ENCODE measurements at places on chromosomes 2 and 18.

- DNase-seq = no peak
Observed at GRCh38 chr2:63249161-63249560, 198.5 kb downstream of the OTX1 start.

- DNase-seq = no peak
Observed at GRCh38 chr2:100964681-100965169, 37.4 kb upstream of the RPL31 start.

DNA sequence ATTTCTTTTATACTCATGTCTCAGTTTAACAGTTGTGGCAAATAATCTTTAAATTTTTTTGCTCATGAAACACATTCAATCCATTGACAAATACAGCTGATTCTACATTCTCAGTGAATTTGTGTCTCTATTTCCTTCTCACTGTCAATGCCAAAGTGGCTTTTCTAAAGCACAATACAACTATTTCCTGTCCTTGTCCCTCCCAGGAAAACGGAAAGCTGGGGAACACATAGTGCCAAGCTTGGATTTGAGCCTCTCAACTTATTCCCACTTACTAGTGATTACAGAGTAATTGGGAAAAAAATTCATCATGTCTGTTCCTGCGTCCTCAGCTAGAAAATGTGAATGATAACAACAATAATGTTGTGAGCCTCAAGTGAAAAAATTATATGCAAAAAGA lies 899.7 kb upstream of the CDH2 start:
- no peak for DNase-seq

DNA sequence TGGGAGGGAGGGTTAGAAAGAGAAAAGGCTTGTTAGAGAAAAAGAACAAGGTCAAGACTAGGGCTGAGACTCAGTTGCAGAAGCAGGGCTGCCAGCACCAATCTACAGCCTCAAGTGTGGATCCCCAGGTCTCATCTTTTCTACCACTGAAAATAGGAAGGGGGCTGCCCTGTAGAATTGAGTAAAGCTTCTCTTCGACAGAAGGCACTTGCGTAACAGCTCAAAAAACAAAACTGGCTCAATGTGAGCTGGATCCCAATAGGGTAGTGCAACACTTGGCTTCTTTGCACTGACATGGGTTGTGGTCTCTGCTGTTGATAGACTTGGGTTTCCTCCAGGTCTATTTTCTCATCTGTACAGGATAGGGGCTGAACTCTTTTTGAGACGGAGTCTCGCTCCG lies 1.8 kb upstream of the MPV17 start:
- no peak for DNase-seq

- no peak for DNase-seq
Observed at GRCh38 chr2:68971591-68972231, 2.7 kb upstream of the GKN1 start.

- no peak for DNase-seq
Observed at GRCh38 chr2:33272001-33272400, 204.4 kb upstream of the RASGRP3 start.

- DNase-seq = no peak
Observed at GRCh38 chr2:233458031-233458610, 103.8 kb downstream of the DGKD start.

GRCh38 chr2:88442061-88442460 lies 10.4 kb downstream of the FOXI3 start:
- no peak for DNase-seq

DNA sequence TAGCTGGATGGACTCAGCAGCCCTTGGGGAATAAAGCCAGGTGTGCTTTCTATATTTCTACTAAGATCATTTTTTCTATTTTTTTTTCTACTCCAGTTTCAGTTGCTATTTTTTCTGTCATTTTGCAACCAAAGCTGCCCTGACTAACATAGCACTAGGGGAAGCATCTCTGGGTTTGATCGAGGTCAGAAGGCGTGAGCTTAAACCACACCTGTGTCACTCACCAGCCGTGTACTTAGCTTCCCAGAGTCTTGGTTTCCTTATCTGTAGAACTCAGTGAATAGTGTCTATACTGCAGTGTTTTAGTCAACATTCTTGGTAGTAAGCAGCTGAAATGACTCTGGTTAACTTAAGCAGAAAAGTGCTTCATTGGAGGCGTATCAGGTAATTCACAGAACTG lies 489.6 kb upstream of the SPRED2 start:
- DNase-seq = no peak

DNA sequence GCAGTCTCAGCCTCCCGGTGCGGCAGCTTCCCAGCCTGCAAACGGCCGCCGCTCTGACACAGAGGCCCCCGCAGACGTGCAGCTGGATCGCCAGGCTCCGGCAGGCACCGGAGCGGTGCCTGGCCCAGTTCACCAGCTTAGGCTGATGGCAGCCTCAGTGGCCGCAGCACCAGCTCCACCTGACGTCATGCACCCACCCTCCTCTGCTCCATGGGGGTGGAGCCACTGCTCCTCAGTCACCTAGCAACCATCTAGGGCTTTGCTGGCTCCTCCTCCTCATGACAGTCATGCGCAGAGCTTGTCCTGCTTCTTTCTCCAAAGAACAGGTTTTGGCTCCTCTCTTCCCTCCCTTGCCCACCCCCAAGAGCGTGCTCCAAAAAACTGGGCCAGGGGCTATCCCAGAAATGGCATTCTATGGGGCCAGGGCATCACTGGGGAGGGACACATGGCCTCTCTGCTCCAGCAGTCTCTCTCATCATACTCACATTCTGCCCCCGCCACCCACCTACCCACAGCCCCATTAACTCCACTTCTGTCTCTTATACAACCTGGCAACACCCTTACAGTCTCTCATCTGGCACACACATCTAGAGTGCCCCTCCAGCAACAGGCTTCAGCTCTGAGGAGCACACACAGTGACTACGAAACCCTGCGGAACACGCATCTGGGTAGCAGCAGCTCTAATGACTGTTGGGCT lies 5.5 kb downstream of the DCTN1 start:
- DNase-seq = peak; percentile 94

GRCh38 chr2:235508371-235509160 lies 14.7 kb downstream of the AGAP1 start:
- no peak for DNase-seq

DNA sequence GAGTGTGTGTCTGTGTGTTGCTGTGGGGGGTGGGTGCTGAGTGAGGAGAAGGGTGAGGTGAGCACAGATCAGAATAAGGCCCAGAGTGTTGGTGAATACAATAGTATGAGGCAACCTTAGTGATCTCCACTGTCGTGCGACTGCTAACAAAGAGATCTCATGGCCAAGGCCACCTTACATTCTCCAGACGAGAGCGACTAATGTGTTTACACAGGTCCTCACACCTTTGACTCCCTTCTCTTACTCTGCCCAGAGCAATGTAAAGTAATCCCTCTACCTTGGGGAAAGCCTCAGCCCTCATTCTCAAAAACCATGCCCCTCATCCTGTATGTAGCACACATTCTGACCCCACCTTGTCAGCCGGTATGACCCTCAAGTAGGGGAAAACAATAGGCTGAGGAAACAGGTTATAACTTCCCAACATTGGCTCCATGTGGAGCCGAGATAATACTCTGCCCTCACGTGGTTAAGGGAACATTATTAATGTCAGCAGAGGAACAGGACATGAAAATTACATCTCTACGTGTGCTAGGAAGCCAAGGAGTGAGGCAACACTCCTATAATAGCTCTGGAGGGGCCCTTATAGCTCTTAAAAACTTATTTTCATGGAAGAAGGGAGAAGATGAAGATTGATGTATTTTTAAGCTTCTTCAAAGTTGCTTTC lies 323.0 kb upstream of the NT5C1B start:
- no peak for DNase-seq

GRCh38 chr18:11379660-11380059 lies 229.7 kb upstream of the SLC35G4 start:
- no peak for DNase-seq

GRCh38 chr2:112010751-112011150 lies 44.3 kb upstream of the TMEM87B start:
- DNase-seq = no peak

DNA sequence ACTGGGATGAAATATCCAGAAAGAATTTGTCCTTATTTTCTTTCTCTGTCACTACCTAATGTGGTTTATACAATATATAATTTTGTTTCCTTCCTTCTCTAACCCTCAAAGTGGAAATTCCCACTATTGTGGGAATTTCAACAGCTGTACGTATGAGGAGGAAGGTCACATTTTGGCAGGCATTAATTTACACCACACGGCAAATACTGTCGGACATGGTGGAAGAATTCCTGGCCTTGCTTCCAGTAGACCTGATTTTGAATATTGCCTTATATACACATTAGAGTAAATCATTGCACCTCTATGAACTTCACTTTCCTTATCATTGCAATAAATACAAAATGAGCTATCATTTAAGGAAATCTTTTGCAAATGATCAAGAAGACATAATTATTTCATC lies 358.1 kb upstream of the ETAA1 start:
- DNase-seq = no peak

GRCh38 chr2:120546048-120546864 lies 189.4 kb upstream of the GLI2 start:
- no peak for DNase-seq

DNA sequence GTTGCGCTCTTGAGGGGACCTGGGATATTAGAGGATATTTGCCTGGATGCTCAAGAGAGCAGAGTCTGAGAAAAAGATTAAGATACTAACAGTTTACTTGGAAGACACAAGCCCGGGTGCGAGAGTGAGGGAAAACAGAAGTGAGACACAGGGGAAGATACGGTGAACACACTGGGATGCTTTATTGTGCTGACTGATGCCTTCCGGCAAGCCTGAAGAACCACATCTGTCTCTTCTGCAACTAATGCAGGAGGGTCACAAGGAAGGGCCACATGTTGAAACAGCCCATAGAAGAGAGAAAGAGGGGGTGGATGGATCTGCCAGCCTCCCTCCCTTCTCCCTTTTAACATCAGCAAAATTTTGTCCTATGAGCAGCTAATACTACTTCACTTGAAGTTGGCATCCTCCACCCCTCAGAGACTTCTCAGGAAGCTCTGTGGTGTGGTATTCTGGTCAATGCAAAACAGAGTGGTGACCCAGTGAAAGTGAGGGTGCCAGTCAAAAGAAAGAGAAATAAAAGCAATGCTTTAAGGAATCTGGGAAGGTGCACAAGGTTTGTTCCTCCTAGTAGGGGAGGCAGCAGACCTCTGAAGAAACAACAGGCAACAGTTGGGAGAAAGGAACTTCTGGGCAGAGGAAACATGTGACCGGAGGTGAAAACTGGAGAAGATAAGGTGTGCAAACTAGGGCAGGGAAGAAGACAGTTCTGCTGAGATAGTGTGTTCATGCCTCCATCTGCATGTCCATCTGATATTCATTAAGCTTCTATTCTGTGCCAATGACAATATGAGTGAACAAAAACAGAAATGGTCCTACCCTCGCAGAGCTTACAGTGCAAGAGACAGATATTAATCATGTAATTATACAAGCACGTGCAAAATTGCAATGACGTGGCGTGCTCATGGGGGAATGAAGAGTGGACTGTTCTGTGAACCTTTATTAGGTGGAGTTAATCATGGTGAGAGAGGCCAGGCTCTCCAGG lies 107.1 kb downstream of the LYPD6B start:
- DNase-seq = no peak

DNA sequence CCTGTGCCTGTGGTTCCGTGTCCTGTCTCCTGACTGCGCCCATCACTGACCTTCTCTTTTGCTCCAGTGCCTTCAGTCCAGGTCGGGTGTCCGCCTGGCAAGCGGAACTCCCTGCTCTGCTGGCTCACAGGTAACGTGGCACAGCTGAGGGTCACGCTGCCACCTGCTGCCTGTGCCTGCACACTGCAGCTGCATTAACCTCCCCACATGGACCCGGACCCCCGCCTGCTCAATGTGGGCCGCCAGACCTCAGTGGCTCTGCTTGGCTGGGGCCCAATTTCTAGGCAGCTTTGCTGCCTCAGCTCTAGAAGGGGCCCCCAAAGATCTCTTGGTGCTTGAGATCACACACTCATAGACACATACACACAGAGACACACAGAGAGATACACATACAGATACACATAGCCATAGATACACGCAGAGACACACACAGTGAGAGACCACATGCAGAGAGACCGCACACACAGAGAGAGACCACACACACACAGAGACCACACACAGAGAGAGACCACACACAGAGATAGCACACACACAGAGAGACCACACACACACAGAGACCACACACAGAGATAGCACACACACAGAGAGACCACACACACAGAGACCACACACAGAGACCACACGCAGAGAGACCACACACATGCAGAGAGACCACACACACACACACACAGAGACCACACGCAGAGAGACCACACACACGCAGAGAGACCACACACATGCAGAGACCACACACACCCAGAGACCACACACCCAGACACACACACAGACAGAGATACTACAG lies 14.9 kb upstream of the CNNM3 start:
- peak; percentile 66 for DNase-seq

DNA sequence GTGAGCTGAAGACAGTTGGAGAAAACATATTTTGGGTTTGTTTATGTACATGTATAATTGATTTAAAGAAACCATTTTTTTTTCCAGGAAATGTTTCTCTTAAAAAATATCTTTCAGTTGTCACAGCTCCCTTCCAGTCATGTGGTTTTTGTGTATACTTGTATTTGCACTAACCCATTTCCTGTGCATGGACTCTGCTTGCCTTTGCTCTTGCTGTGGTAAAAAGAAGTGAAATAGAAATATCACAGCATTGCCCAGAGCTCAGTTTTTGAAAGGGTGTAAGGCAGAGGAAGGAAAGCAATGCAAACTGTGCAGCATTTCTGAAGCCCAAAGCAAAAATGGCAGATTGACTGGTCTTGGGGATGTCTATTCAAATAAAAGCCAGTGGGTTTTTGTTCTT lies 10.4 kb upstream of the DOCK10 start:
- no peak for DNase-seq

DNA sequence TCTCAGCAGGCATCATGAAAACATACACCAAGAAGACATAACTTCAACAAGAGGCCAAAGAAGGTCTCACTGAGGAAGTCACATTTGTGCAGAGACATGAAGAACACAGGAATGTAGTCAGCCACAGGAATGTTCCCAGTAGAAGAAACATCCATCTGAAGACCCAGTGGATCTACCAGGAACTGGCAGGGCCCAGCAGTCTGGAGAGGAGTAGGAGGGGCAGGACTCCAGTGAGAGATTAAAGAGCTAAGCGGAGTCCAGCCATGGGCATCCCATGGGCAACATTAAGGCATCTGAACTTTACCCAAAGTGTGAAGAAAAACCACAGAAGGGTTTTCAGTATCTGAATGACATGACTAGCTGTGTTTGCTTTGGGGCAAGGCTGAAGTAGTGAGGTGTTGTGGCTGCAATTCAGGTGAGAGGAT lies 103.1 kb downstream of the UPP2 start:
- DNase-seq = no peak

- DNase-seq = no peak
Observed at GRCh38 chr2:231922311-231923009, 3.7 kb downstream of the NPPC start.
